ENCODE measurements at places on chromosomes 1 and 21.
A peak's percentile ranks its signal among the peaks of the same experiment; 100 is the strongest.

DNA sequence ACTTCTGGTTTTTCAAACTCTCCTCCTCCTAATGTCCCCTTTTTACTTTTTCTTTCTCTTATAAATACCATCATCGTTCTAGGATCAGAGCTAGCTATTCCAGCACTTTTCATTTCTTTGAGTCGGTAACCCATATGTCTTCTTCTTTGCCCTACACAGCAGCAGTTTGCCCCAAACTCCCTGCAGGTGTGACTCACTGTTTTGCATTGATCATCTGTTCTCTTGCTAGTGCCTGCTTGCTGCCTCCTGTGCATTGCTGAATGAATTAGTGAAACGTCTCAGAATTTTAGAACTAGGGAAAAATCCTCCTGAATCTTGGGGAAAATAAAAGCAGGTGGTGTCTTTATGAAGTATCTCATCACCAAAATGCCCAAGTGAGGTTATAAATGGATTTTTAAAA lies 21.7 kb downstream of the KCNK2 start:
- no peak for DNase-seq

DNA sequence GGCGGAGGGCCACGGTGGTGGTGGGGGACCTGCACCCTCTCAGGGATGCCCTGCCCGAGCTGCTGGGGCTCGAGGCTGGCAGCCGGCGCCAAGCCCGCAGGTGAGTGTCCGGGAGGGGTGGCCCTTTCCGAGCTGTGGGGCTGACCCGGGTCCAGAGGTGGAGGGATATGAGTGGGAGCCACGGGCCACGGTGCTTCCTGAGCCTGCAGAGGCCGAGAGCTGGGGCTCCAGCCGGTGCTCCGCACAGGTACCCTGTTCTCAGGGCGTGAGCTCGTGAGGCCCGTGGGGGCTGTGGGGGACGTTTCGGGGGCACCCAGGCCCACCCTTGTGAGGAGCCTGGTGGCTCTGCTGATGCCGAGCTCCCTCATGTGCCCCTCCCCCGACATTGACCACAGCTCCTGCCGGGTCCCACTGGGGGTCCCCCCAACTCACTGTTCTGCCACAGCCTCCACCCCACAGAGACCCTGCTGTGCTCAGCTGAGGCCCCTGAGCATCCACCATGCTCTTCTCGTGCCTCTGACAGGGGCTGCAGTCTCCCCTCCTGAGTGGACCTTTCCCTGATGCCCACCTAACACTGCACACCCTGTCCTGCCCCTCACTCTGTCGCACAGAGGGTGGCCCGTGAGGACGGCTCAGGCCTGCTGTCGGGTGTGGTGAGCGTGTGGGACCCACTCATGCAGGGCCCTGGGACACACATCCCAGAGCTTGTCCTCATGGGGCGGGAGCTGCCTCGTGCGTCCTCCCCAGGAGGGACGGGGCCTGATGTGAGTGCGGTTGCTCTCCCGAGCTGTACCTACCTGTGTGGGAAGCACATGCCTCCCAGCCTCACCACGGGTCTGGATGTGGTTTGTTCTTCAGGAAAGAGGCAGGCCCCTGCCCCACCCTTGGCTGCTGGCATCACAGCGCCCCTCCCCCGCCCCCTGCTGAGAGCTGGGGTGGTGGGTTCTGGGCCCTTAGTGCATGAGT lies 27.5 kb downstream of the SLX9 start:
- no peak for DNase-seq

DNA sequence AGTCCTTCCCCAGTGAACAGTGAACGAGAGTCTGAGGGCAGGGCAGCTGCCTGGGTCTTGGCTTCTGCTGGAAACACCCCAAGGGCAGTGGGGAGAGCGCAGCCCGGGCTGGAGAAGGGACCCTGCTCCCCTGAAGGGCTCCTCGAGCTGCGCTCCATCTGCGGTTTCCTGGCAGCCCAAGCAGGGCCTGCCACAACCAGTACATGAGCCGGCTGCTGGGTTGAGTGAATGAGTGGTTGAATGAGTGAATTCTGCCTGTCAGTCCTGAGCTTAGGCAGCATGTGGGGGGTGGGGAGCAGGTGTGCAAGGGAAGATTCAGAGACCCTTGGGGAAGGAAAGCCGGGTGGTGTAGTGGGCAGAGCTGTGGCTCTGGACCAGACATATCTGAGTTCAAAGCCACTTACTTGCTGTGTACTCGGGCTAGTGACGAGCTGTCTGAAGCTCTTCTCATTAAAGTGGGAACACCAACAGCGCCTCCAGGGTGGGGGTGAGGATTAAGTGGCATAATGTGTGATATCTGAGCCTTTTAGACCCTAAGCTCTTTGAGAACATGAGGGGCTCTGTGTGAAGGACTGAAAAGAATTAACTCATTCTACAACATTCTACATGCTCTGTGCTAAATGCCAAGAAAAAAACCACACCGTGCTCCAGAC lies 3.7 kb downstream of the OPRD1 start:
- no peak for DNase-seq

DNA sequence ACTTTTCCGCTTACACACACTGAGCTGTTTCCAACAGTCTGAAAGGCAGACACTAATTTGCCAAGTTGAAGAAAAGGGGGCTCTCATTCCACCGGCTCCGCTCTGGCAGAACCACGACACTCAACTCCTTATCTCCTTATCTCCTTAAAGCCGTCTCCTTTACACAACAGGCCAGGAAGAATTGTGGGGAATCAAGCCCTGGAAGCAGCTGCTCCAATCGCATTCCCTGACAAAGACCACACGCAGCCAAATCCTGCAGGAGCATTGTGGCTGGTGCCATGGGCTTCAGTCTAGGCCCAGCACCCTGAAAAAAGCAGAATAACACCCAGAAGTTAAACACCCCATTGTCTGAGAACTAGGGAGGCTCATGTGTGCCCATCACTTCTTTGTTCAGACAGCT lies 24.1 kb downstream of the SUSD4 start:
- no peak for DNase-seq

DNA sequence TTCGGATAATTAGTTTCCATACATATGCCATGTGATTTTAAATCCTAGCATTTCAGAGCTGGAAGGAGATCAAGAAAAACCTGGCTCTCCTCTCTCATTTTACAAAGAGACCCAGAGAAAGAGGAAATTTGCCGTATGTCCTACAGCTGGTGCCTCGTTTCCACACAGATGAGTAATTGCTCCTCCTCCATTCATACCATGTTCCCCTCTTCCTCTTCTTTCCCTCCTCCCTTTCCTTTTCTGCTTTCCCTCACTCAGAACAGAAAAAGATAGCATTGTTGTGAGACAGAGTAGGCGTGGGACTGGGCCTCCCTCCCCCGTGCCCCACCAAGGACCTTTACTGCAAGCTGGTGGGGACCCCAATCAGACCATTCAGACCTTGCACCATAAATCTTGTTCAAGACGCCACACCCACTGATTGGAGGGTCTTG lies 13.7 kb upstream of the SLC44A3 start:
- peak; percentile 33 for DNase-seq

DNA sequence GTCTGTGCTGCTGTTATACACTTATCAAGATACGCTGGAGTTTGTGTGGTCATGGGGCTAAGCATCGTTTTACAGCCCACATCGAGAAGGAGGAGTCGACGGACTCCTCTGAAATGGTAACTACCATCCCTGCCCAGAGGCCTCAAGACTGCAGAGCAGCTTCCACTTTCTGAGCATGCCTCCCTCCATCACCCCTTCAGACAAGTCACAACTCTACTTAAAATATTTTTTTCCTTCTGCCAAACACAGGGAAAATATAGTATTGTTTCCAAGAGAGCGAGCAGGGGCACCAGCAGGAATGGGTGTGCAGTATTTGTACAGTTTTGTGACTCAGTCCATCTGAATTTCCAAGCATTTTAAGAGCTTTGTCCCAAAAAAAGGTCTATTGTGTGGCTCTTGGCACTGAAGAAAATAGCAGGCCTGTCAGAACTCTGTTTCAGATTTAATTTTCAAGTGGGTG lies 14.1 kb downstream of the EVA1C start:
- DNase-seq = peak; percentile 38

DNA sequence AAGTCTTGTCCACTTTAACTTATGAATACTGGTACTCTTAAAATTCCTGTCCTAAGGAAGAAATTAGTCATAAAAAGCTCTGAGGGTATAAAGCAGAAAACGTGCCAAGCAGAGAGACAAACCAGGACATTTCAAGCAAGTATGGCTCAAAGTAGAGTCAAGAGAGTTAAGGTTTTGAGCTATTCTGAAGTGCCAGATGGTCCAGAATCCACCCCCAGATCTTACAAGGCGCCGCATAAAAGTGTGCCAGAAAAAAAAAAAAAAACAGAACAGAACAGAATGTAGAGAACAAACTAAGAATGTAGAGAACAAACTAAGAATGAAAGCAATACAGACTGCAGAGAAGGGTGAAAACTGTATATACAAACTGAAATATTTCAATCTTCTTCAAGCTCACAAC lies 12.5 kb downstream of the EPS15 start:
- DNase-seq = peak; percentile 84

- peak; percentile 43 for DNase-seq
Observed at GRCh38 chr21:34844013-34844923, 175.5 kb downstream of the CLIC6 start.

GRCh38 chr1:209657140-209657879 lies 5.1 kb upstream of the LAMB3 start:
- DNase-seq = no peak

DNA sequence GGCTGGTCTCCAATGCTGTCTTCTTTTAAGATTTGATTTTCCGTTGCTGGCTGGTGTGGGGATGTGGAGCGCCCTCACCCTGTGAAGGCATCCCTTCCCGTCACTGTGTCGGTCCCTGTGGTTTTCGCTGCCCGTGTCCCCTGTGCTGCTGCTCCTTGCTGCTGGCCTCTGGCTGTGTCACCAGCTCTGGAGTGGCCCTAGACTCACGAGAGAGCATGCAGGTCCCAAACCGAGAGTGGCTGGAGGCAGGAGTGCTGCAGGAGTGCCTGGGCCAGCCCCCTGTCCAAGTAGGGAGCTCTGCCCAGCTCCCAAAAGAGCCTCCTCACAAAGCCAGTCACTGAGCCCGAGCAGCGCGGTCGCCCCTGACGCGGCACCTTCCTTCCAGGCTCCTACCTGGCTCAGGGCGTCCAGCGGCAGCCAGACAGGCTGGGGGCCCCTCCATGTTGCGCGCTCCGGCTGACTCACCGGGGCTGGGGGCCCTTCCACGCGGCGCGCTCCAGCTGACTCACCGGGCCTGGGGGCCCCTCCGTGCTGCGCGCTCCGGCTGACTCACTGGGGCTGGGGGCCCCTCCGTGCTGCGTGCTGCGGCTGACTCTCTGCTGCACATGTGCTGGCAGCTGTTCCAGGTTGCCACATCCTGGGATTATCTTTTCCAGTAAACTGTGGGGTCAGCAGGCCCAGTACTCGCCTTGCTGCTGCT lies 106.7 kb upstream of the COL6A1 start:
- peak; percentile 96 for DNase-seq

DNA sequence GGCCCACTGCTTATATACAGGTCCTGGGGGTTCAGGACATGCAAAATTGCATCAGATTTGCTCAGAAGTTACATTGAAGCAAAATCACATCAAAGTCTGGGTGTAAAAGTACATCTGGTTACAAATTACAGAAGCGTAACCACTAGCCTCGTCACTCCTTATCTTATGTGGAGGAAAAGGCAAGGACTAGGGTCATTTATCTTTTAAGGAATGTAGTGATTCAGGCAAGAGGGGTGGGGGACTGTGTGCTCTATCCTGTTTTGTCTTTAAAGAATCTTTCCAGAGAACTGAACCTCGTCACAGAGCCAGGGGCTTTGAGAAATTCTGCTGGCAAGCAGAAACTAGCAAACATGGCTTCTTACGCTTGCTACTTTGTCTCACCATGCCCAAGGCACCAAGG lies 61.1 kb upstream of the RAB4A start:
- peak; percentile 41 for DNase-seq

DNA sequence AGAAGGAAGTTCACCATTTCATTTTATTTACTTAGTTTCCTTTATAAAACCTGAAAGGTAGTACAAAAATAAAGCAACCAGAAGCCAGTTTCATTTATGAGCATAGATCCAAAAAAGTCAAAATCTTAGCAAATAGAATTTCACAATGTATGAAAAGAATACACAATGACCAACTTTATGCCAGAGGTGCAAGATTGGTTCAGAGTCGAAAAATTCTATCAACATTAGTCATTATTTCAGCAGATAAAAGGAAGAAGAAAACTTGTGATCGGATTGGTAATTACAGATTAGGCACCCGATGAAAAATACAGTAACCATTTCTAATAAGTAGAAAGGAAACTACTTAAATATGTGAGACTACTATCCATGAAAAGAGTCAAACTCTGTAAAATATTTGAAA lies 89.1 kb downstream of the ITSN1 start:
- DNase-seq = no peak

- DNase-seq = no peak
Observed at GRCh38 chr1:11334821-11335220, 61.8 kb downstream of the UBIAD1 start.

GRCh38 chr1:6181347-6181770 lies 1.2 kb upstream of the CHD5 start:
- no peak for DNase-seq

- no peak for DNase-seq
Observed at GRCh38 chr21:32757804-32758203, 13.8 kb downstream of the PAXBP1 start.

DNA sequence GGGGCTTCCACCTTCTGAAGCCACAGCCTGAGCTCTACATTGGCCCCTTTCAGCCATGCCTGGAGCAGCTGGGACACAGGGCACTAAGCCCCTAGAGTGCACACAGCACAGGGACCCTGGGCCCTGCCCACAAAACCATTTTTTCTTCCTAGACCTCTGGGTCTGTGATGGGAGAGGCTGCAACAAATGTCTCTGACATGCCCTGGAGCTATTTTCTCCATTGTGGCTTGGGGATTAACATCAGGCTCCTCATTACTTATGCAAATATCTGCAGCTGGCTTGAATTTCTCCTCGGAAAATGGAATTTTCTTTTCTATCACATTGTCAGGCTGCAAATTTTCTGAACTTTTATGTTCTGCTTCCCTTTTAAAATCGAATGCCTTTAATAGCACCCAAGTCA lies 795.7 kb downstream of the LTN1 start:
- DNase-seq = no peak

GRCh38 chr21:36689324-36689723 lies 9.6 kb upstream of the SIM2 start:
- DNase-seq = no peak

DNA sequence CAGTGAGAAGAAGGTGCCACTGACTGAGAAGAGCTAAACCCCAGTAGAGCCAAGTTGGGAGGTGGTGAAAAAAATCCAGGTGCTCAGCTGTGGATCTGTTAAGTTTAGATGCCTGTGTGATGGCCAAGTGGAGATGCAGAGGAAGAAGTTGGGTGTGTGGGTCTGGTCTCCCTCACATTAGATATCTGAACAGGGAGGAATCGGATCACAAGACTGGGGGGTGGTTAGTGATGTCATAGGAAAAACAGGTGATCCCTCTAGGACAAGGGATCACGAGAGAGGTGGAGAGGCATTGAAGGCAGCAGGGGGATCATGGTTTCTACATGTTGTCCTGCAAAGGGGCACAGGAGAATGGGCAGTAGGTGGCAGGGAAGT lies 22.6 kb downstream of the KCNK1 start:
- DNase-seq = no peak
